ENCODE measurements at places on chromosomes 6 and 20. TPM values are rescaled to one million over a fixed set of nuclear protein-coding genes. Genes with fewer than 3 reads are reported as not detected.

DNA sequence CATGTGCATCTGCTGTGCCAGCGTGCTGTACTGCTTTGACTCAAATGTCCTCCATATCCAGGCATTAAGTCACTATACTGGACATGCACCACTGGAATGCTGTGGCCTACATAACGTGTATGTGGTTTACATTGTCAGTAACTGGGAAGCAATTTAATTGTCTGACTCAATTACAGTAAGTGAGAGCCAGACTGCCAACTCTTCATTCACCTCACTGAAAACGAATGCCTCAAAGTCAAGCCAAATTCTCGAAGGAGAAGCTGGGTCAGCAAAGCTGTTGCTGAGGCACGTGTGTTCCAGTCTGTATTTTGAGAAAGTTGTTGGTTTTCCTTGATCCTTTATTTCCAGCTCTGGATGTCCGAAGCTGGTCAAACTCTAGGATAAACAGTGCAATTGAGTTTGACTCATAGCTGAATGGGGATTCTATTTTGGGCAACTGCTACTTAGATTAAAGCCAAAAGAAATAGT lies 534.3 kb downstream of the COL12A1 start:
- no peak for DNase-seq

GRCh38 chr20:45183084-45183483 lies 8.4 kb downstream of the PI3 start:
- no peak for DNase-seq

GRCh38 chr6:169809386-169809785 lies 58.0 kb downstream of the ERMARD start:
- DNase-seq, result peak; percentile 23

DNA sequence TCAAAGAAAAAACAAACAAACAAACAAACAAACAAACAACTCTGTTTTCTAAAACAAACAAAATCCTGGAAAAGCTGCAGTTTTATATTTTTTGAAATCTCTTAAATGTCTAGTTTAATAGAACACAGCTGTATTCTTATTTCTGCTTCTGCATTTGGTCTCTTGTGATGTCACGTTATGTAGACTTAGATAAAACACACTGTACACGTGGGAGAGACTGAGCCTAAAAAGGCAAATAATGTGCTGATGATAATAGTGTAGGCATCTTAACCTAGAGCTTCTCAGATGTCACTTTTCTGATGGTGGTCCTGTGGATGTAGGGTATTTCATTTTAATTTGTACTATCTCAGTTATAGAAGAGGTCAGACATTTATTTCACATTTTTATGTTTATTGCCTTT lies 261.7 kb downstream of the UTRN start:
- DNase-seq, result no peak

The EMILIN3 gene
- 2.3 TPM for total RNA-seq

- no peak for DNase-seq
Observed at GRCh38 chr20:7226156-7226555, 458.7 kb downstream of the BMP2 start.

All from posterior vena cava (tissue), 2 donors.